ENCODE measurements at places on chromosomes 3 and 15.

DNA sequence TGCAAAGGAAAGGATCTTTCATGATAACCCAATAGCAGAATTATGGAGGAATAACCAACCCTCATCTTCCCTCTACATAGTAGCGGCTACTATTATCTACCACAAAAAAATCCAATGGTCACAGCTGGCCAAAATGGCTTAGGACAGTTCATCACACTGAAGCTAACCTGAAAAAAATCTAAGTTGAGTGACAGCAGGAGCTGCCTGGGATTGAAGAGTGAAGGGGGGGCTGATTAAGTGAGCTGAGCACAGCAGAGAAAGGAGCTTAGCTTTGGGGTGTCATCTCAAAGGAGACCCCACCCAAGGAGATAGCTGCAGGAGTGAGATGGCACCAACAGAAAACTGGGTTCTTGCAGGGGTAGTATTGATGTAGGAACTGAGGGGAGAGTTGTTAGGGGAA, 33.6 kb downstream of the CCNL1 start:
- no peak for DNase-seq

GRCh38 chr3:46135475-46135874, 72.6 kb downstream of the CCR1 start:
- no peak for DNase-seq

- no peak for DNase-seq
These were observed 97.9 kb upstream of the ADAMTSL3 start for GRCh38 chr15:83556068-83556467.

DNA sequence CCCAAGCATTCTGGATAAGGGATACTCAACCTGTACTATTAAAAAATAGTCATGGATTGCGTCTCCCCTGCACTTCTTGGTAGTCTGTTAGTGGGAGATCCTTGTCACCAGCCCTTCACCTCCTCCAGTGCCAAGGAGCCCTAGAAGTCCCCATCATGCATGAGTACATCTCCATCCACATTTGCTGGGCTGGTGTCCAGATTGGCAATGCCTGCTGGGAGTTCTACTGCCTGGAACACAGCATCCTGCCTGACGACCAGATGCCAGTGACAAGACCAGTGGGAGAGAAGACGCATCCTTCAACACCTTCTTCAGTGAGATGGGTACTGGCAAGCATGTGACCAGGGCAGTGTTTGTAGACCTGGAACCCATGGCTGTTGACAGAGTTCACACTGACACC, 85.7 kb downstream of the ADAMTSL3 start:
- no peak for DNase-seq

GRCh38 chr3:182570946-182571594, 222.2 kb upstream of the ATP11B start:
- no peak for DNase-seq

GRCh38 chr3:12440927-12441714, 43.2 kb upstream of the TSEN2 start:
- DNase-seq = no peak

DNA sequence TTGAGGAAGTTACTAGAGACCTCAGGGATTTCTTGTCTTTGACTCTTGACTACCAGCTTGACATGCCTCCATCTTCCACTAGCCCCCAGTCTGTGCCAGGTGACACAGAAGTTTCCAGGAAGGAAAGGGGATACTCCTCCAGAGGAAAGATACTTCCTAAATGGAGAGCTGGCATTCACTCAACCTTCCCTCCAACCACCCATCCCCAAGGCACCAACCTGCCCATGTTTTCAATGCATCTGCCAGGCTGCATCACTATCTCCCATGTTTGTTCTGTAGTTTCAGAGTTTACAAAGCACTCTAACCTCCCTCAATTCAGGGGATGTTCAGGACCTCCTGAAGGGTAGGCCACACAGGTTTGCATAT, 198.4 kb upstream of the LPP start:
- no peak for DNase-seq

GRCh38 chr15:62639906-62640605, 402.5 kb upstream of the TPM1 start:
- DNase-seq = no peak

DNA sequence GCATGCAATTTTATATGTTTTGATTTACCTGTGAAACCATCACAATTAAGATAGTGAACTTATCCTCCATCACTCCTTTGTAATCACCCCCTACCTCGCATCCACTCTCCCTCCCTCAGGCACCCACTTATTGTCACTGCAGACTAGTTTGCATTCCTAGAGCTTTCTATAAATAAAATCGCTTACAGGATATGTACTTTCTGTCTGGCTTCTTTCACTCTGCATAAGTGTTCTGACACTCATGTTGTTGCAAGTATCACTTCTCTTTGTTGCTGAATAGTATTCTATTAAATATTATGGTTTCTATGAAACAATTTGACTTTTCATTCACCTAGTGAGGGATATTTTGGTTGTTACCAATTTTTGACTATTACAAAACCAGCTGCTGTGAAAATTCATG, 139.3 kb downstream of the RSRC1 start:
- no peak for DNase-seq

DNA sequence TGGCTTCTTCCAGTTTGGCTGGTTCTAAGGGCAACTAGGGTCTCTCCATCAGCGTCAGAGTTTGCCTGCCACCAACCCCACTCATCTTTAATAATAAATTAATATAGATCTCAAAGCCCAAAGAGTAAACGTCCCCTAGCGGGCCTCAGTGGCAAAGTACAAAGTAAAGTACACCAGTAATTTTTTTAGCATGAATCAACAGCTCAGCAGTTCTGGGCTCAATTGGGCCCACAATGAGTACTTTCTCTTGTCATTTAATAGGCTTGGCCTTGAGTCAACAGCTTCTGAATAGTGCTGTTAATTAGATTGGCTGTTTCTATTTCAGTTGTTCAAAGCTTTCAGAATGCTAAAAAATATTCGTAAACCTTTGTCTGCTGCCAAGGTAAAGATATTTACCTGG, 89.0 kb upstream of the PFN2 start:
- DNase-seq = no peak

DNA sequence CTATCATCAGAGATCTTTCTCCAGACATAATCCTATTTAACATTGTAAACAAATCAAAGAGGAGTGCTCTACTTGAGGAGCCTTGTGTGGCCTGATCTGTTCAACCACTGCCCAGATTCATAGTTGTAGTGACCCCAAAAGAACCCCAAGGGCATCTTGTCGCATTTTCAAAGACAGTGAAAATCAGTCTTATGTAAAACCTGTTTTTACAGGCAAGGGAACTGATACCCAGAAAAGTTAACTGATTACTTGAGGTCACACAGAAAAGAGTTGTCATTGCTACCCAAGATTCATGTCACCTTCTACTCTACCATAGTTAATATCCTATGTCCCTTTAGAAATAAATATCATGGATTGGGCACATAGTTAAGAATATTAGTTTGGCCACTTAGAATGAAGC, 40.5 kb upstream of the ARPP21 start:
- no peak for DNase-seq

DNA sequence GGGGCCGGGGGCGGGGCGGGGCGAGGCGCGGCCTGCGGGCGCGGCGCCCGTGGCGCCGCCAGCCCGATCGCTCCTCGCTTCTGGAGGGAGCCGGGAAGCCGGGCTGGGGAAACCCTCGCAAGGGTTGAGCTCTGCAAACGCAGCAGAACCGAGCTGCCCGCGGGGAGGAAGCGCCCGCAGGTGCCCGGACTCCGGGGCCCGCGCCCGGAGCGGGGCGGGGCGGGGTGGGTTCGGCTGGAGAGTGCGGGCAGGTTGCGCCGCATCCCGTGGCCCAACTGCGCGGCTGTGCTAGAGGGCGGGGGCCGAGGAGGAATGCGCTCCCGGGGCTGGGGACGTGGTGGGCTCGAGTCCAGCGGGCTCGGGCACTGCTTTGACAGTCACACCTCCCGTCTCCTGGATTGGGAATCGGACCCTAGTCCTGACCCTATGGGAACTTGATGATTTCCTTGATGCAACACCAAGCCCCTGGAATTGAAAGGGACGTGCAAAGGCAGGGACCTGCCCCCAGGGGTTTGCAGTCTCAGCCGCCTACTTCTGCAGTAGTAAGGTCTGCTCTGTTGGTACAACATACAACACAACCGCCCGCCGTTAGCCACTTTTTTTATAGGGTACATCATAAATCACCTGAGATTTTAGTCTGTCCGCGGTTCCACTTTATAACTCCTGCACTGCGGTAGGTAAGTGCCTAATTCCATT, 34.3 kb downstream of the ZBTB38 start:
- peak; percentile 41 for DNase-seq

DNA sequence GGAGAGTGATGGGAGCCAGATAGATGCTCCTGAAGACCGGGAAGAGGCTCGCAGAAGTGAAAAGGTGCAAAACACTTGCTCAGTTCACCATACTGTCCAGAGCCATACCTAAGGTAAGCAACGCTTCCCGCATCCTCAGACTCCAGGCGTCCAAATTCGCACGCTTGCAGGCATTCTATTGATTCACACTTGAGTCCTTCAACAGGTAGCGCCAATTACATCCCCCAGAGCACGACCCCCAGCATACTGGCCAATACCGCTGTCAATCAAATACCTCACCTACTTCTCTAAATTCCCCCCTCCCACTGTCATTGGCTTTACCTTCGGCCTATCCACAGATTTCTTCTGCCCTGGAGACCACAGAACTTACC, 361 bp upstream of the STXBP5L start:
- no peak for DNase-seq

DNA sequence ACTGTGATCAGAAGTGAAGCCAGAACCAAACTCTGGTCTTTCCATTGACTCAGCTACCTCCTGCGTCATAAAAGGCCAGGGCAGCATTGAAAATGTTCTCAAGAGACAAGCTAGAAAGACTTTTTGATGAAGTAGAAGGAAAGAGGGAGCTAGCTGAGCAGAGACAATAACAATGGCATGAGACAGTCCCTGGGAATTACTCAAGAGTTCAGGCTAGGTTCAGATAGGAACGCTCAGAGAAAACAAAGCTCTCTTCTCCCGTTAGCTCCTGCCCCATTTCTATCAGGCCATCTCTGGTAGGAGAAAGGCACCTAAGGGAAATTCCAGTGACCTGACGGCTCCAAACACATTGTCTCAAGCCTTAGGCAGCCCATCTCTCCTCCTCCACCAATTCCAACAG, 7.0 kb upstream of the OXTR start:
- no peak for DNase-seq

DNA sequence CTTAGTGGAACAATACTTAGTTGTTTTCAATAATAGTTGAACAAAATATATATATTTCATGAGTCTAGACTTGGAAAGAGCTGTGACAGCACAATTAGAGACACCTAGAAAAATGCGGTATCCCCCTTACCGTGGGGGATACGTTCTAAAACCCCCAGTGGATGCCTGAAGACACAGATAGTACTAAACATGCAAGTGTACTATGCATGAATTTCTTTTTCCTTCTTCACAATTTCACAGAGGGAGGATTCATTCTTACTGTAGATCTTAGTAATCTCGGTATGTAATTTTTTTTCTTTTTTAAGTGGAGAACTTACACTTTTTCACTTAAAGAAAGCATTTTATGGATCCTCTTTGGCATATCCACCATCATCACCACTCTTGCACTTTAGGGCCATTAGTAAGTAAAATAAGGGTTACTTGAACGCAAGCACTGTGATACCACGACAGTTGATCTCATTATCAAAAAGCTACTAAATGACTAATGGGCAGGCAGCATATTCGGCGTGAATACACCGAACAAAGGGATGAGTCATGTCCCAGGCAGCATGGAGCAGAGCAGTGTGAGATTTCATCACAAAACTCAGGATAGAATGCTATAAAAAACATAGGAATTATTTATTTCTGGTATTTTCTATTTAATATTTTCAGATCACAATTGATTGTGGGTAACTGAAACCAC, 72.3 kb upstream of the ZNF280D start:
- DNase-seq = no peak

GRCh38 chr3:4776399-4776979, 202.7 kb upstream of the BHLHE40 start:
- DNase-seq = no peak

DNA sequence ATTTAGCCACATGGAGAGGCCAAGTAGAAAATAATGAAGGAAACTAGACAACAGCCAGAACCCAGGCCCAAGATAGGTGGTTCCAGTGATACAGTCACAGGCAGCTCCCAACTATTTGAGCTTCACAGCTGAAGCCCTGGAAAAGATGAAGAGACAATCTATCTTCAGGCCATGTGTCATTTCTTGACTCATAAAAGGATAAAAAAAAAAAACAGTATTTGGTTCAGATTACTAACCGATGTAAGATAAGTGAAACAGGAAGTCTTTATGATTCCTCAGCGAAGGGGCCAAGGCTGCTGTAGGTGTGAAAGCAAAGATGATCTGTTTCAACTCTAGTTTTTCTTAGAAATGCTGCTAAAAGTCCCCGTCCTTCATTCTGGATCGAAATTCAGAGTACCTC, 394.6 kb downstream of the ZNF385D start:
- no peak for DNase-seq

GRCh38 chr3:25151281-25151902, 276.7 kb upstream of the RARB start:
- DNase-seq = no peak

DNA sequence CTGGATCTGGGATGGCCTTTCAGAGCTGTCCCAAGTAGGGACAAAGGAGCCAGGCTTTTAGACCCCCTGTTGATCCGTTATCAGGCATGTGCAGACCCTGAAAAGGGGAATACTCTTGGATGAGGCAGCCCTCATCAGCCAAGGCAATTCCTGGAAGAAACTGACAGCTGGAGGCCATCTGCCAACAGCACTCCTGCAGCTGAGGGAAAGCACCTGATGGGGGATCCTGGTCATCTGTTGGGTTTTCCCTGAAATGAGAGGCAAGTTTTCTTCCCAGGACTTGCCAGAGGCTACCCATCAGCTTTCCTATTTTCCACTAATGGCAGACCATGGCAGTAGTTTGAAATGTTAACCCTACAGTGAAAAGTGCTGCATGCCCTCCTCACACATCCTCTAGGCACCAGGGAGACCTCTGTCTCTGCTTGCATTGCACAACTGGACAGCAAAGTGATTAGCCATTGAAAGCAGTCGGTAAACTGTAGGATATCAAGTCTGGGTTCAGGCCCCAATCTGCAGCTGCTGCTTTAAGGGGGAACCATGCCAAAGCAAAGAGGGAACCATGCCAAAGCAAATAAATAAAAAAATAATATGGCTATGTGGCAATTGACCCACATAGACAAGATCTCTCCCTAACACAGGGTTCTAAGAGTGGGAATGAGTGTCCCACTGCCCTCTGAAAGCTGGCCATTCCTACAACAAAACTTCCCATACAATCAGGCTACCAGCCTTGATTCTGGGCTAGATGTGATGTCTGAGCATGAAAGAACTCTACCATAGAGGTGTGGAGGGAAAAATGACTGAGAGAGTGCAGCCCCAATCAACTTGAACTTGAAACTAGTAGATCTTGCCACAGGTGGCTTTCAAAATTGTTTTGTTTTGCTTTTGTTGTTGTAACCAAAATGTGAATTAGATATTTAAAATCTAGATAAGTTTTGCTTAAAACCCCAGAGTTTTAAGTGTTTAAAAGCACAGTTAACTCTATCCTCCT, 232.0 kb upstream of the STT3B start:
- no peak for DNase-seq

DNA sequence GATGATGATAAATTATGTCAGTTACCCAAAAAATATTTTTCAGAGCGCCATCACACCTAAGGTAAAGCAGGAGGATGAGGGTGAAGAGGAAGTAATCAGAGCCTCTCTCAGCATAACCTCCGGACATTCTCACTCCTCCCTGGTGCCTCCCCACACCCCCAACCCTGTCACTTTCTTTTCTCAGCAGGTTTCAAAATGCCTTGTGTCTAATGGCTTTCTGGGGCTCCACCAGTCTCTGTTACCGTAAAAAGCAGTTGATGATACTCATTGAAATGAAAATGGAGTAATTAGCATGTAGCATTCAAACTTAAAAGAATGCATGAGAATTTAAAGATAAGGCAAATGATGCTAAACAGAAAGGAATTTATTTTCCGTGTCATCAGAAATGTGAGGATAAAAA, 180.0 kb downstream of the ERC2 start:
- DNase-seq = no peak

- DNase-seq = peak; percentile 53
These were observed 40.5 kb upstream of the AP3B2 start for GRCh38 chr15:82749951-82750830.
